Effector CD8-positive, alpha-beta T cell (primary cell): ENCODE measurements at places on chromosomes 16 and 17.

DNA sequence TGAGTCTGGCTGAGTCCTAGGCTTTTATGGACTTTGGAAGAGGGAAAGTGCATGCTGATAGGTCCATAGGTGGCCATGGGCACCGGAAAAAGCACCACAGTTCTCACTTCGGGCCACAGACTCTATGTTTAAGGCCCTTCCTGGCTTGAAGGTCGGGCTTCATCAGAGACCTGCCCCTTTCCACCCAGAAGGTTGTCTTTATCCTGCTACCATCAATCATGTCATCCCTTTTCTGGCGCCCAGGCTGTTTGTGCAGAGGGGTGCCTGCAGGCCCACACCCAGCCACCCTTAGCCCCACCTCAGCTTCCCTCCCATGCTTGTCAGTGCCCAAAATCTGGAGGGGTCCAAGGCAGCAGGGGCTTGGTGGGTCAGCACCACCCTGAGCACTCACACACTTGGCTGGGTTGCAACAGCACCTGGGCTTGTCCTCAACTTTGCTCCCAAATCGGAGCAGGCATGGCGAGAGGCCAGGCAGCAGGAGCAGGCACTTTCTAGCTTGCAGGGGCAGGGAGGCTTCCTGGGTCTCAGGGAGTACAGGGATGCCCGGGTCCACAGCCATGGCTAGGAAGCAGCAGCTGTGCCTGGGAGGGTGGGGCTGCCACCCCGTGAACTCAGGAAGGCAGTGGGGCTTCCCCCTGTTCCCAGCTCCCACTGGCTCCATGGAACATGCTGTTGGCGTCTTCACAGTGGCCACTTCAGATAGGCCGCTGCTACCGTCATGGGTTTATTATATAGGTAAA lies 63.8 kb upstream of the TOM1L1 start:
- no peak for DNase-seq

GRCh38 chr16:74699666-74700065 lies 996 bp downstream of the MLKL start:
- DNase-seq, result no peak

DNA sequence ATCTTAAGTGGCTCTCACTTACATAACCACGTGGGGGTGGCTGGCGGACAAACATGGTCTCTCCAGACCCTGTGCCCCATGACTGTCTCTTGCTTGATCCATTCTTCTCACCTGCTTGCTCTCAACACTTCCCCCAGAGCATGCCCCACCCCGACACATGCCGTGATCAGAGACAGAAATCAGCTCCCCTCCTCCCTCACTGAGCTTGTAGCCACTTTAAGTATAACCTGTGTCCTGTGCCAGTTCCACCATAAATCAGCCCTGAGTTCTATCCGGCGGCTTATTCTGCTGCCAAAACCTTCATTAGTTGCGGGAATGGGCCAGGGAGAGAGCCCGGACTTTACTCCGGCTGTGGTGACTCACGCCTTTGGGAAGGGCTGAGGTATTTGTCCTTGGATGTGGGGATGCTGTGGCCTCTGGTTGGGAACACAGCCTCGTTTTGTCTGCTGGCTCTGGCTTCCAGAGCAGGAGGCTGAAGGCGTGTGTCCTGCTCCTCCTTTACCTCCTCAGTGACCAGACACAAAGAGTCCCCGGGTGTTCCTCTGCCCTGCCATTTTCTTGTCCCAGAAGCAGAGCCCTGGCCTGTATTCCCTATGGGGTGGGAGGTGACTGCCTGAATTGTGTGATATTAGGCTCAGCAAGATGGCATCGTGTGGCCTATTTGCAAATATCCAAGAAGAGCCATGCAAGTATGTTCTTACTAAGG lies 21.1 kb downstream of the ANKRD40 start:
- DNase-seq, result no peak

DNA sequence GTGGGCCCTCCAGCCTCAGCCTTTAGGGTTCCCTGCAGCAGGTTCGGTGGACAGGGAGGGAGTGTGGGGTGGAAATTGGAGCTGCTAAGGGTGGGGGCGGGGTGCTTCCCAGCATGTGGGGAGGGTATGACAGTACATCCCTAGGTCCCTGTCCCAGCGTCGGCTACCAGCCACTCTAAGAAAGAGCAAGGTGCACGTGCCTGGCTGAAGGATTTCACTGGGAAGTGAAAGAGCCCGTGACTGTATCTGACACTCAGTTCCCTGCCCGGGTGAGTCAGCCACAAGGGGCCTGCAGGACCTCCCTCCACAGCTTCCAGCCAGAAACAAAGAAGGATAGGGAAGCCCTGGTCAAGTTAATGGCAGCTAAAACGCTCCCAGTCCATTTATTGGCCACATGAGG lies 4.1 kb downstream of the SNRNP25 start:
- DNase-seq, result no peak

DNA sequence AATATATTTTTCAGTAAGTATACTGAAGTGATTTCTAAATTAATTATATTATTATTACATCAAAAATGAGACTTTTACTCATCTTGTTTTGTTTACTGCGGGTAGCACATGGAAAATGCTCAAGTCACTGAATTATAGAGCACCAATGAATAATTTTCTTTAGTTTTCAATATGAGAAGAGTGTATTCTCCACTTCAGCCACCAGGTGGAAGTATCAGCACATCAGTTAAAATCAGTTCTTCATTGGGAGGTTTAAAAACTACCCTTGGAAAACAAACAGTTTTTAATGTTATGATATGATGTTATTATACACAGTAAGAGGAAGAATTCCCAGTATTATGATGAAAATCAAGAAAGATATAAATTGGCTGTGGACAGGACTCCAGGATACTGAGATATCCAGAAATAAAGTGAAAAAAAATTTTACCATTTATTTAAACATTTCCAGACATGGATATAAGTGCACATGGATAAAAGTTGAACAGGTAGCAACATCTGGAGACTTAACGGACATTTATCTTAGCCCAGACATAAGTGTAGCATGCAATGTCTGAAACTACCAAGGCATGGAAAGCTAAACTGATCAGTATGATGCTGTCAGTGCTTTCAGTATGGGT lies 467.3 kb downstream of the KCNJ2 start:
- no peak for DNase-seq

DNA sequence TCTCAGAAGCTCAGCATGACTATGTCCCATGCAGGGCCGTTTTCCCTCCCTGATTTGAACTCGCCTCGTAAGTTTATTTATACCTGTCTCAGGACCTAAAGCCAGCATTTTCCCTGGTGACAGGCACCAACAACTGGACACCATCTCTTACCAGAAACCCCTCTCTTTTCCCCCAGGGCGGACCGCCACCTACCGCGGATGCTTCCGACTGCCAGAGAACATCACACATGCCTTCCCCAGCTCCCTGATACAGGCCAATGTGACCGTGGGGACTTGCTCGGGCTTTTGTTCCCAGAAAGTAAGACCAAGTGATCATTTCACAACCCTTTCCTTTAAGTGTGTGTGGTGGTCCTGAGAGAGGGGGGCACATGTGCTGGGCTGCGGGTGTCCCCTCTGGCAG lies 24.7 kb downstream of the WSCD1 start:
- DNase-seq, result no peak
